Osteoblast (primary cell): ENCODE measurements at places on chromosomes 7 and 10. TPM values are rescaled to one million over a fixed set of nuclear protein-coding genes. Genes with fewer than 3 reads are reported as not detected.

DNA sequence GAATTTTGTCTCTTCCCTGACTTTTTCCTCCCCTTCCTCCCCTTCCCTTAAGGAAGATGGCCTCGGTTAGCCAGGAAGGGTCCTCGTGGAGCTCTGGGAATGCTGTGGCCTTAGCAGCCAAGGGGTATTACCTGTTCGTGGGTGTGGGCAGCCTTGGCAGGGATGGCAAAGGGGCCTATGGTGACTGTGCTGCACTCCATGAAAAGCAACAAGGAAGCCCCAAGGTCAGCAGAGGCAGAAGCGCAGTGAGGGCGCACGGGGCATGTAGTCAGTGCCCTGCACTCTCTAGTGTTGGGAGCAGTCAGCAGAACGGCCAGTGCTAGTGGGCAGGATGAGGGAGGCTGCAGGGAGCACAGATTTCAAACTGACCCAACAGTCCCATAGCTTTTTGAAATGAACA lies 191.8 kb downstream of the ADARB2 start:
- no peaks in the 10 kb centered on the region for H3K27me3 ChIP-seq
- no peak overlapping the region for H3K27ac ChIP-seq
- no peaks in the 10 kb centered on the region for H3K36me3 ChIP-seq
- no peaks in the 10 kb centered on the region for H3K4me1 ChIP-seq

DNA sequence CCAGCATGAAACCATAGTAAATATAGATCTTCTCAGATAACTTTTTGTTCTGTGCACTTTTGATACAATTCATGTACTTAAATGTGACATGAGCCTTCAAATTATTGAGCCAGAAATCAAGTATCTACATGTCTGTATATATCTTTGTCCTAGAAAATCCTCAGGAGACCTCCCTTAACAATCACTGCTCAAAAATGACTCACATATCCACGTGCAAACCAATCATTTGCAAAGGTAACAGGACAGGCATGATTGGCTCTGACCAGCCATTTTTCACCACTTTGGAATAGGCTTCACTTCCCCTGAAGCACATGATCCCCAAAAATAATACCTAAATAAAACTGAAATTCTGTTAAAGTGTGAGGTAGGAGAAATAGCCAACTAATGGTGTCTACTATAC lies 902.5 kb downstream of the PCDH15 start:
- DNase-seq, result no peak
- no peaks in the 10 kb centered on the region for H3K4me1 ChIP-seq
- no peak overlapping the region for H3K27ac ChIP-seq
- H3K36me3 ChIP-seq, result no peaks in the 10 kb centered on the region

The ZNF282 gene
- total RNA-seq, result 28.6 and 30.6 TPM in 2 replicates

GRCh38 chr7:12800486-12800885 lies 113.1 kb downstream of the ARL4A start:
- H3K27me3 ChIP-seq, result no peaks in the 10 kb centered on the region
- no peak overlapping the region for H3K4me3 ChIP-seq
- DNase-seq, result no peak

The OPALIN gene
- total RNA-seq, result not detected in 2 replicates

The JAZF1 gene
- total RNA-seq, result 14.4 and 15.9 TPM in 2 replicates

DNA sequence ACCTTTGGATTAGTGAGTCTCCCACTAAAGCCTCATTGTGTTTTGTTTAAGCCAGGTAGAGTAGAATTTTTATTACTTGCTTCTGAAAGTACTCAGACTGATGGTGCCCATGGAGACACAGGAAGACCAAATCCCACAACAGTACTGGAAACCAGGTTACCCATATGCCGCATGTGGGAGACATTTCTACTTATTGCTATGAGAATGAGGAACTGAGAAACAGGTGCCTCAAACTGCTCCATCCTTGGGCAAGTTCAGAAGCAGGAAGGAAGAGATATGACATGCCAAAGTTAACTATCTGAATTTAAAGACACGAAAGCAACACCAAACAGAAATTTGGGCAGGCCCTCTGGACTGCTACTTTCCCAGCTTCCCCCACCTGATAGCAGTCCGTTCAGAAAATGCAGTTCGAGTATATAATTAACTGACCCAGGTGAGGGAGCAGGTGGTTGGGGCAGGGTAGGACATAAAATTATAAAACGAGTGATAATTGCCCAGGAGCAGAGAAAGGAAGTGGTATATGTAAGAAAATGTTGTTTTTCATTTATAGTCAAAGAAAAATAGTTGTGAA lies 382.3 kb upstream of the MTPN start:
- H3K36me3 ChIP-seq, result no peaks in the 10 kb centered on the region
- H3K27me3 ChIP-seq, result no peaks in the 10 kb centered on the region
- no peaks in the 10 kb centered on the region for H3K4me1 ChIP-seq
- no peak overlapping the region for H3K4me3 ChIP-seq
- DNase-seq, result no peak
